Amygdala (tissue), 56 donors: ENCODE measurements at places on chromosomes 16 and 17.

GRCh38 chr16:75102595-75102994, 14.0 kb downstream of the LDHD start:
- no peak for DNase-seq

DNA sequence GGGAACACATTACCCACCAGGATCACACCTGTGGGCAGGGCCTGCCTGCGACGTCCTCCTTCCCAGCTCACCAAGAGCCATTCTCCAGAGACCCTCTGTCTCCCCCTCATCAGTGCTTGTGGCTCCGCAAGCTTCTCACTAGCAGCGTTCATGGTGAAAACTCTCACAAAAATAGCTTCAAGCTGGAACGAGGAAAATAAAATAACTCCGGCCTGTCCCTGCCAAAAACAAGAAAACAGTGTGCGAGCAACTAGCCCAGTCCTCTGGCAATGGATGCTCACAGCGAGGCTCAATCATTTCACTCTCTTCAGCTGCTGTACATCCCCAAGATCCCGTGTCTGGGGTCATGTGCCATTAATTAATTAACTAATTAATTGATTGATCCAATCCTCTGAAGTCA, 18.0 kb downstream of the SPACA3 start:
- DNase-seq = no peak

DNA sequence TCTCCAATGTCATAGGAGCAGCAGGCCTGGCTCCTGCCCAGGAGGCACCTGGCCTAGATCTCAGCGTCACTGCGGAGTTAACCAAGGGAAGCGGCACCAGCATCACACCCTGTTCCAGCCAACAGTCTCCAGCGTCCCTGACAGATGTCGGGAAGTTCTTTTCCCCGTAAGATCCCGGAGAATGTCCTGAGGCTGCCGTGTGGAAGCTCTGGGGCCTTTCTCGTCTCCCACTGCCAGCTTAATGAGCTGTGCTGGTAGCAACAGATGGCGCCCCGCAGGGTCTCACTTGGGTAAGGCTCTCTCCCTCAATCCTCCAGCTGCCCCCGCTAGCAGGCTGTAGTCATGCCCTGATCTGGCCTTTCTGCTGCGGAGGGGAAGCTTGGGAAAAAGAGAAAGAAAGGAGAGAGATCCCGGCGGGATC, 57.5 kb downstream of the MARCHF10 start:
- DNase-seq = no peak

- DNase-seq = no peak
Measured at GRCh38 chr16:15707332-15707731, 57.3 kb downstream of the NDE1 start.

DNA sequence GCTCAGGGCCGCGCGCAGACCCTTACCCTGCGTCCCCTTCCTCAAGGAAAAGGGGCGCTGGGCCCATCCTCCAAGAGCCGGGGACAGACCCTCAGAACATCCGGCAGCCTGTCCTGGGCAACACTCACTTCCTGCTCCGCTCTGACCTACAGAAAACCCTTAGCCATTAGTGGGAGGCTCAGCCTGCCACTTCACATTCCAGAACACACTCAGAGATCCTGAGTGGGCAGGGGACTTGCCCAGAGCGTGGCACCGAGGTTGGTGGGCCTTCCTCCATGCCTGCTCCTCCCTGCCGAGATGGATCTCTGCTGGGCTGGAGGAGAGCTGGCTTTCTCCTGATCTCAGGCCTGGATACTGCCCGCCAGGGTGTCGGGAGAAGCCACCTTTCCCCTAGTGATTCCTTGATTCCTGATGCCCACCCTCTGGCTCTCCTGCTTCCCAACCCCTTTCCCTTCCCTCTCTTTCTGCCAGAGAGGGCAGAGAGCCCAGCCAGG, 1.5 kb downstream of the SCARF1 start:
- DNase-seq = no peak

DNA sequence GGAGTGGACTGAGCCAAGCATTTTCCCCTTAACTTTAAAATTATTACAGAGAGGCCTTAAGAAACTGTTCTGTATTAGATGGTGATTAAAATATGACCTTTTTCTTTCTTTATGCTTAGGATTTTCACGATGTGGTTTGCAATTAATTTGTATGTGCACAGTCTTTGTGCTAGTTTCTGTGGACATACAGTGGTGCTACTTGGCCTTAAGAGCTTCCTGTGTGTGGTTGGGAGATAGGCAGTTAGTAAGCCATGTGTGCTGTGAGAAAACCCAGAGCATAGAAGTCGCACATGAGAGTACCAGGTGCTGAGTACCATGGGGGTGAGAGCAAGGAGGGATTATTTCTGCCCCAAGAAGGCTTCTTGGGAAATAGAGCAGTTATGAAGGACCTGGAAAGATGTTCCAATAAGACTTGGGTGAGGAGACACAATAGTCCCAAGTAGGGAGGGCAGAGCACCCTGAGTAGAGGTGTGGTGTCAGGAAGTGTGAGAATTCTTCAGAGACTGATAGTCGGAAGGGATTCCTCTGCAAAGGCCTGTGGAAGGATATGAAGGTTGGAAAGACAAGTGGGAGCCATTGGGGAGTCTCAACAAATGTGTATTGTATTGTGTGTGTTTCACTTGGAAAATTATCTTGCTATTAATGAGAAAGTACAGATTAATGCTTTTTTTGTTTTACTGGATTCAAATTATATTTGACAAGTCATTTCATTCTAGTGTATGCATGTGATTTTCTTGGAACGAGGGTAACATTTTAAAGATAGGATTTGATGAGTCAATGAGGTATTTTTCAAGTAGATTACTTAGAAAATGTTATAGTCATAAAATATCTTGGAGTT, 239.9 kb downstream of the PRKCA start:
- DNase-seq = no peak

GRCh38 chr16:53822936-53823529, 119.1 kb downstream of the FTO start:
- DNase-seq = no peak

GRCh38 chr17:69773081-69773480, 301.9 kb upstream of the KCNJ16 start:
- no peak for DNase-seq

- DNase-seq = no peak
Measured at GRCh38 chr16:5875416-5875815, 777.8 kb upstream of the EEF2KMT start.

GRCh38 chr16:28501258-28502232, 5.1 kb downstream of the IL27 start:
- DNase-seq = no peak

DNA sequence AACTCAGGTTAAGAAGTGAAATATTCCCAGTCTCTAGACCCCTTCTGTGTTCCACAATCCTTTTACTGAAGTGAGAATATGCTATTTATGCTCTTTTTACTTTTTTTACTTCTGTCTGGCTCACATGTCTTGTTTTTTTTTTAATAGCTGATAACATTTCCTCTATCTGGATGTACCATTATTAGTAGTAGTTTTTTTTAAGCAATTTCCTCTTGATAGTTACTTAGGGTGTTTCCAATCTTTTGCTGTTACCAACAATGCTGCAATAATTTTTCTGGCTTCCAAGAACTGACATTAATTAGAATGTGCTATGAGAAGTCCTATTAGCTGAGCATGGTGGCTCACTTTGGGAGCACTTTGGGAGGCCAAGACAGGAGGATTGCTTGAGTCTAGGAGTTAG, 32.0 kb downstream of the KSR1 start:
- DNase-seq = no peak

DNA sequence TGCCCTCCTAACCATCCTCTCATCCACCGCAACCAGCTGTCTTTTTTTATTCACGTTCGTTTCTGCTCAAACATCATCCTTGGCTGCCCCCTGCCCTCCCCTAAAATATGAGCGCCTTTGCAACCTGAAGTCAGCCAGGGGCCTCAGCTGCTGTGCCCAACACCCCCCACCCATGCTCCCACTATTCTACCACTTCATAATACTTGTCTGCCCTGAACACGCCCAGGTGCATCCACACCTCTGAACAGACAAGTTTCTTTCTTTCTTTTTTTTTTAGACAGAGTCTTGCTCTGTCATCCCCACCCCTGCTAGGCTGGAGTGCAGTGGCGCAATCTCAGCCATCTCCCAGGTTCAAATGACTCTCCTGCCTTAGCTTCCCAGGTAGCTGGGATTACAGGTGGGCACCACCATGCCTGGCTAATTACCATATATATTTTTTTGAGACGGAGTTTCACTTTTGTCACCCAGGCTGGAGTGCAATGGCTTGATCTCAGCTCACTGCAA, 26.9 kb downstream of the CEP295NL start:
- no peak for DNase-seq

GRCh38 chr17:62058611-62059010, 6.5 kb downstream of the MED13 start:
- DNase-seq = no peak

DNA sequence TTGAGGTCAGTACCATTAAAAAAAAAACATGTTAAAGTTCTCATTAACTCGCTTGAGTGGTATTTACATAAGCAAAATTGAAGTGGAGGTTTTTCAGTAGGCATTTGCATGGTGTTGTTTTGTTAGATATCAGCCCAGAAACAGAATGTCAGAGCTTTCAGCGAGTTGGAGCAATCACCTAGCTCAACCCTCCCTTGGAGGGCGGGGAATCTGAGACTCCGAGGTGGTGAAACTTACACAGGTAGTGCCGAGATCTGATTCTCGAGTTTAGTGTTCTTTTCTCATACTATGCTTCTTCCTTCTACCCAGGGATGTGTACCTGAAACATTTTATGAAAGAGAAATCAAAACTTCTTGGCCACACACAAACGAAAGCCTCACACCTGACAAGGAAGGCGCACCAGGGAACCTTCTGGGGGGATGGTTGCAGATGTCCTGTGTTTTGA, 6.6 kb downstream of the SEC14L1 start:
- DNase-seq = no peak

DNA sequence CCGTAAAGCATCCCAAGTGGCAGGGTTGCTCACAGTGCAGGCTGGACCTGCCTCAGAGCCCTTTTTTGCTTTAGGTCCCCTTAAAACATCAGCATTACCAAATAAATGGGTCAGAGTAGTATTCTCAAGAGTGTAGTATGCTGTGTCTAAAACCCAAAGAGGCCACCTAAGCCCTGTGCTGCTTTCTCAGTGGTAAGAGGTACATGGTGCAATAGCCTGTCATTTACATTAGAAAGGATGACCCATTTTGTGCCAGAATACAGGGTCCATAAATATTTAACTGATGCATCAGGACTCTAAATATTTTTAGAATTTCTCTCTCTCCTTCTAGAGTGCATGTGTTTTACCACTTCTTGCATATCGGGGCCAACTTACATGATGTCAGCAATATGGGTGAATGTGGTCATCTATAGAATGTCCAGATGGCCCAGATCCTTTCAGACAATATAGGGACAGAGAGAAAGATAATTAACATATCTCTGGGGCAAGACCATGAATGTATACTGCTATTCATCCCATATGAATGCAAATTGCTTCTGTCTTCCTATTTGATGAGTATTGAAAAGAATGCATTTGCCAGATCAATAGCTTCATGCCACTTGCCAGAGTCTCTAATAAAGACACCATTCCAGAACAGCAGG, 329.2 kb downstream of the PMP22 start:
- DNase-seq = no peak

DNA sequence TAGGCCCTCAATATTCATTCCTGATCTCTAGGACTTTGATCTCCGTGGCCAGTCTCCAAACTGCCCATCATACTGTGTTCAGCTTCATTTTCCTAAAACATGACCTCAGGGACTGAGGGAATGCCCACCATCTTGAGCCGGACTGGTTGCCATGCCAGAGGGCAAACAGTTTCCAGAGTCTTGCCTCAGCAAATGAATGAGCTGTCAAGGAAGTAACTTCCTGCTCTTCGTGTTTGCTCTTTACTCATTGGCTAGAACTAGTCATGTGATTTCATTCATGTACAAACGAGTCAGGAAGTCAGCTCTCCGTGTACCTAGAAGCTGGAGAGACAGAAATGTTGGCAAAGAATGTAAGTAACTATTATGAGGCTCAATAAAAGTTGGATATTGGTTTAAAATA, 50.2 kb downstream of the ANKFN1 start:
- no peak for DNase-seq

- no peak for DNase-seq
Measured at GRCh38 chr17:39538866-39539265, 68.9 kb downstream of the NEUROD2 start.

GRCh38 chr17:55729484-55729883, 6.8 kb upstream of the TMEM100 start:
- no peak for DNase-seq

DNA sequence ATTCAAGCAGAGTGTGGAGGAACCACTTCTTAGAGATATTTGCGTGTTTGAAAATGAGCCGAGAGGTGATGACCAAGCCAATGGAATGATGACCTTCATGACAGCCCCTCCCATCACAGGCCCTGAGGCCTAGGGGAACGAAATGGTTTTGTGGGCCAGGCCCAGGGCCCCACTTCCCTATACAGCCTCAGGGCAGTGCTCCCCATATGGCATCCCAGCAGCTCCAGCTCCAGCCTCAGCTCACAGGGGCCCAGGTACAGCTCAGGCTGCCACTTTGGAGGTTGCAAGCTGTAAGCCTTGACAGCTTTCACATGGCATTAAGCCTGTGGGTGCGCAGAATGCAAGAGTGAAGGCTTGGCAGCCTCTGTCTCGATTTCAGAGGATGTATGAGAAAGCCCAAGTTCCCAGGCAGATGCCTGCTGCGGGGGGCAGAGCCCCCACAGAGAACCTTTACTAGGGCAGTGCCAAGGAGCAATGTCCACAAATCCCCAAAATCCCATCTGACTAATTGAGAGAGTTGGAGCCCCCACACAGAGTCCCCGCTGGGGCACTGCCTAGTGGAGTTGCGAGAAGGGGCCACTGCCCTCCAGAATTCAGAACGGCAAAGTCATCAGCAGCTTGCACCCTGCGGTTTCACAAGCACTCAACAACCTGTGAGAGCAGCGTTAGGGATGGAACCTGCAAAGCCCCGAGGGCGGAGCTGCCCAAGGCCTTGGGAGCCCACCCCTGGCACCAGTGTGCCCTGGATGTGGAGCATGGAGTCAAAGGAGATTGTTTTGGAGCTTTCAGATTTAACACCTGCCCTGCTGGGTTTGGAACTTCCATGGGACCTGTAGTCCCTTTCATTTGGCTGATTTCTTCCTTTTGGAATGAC, 21.2 kb downstream of the CHMP6 start:
- DNase-seq = no peak

DNA sequence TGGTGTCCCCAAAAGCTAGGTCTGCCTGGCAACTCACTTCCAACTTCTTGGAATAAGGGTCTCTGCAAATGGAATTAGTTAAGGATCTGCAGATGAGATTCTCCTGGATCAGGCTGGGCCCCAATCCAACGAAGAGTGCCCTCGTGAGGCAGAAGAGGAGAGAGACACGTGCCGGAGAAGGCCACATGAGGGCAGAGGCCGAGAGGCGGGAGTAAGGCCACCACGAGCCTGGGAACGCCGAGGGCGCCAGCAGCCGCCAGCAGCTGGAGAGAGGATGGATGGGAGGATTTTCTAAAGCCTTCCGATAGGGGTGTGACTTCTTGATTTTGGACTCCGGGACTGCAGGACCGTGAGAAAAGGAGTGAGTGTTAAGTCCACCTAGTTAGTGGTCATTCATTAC, 76.3 kb downstream of the JPH3 start:
- no peak for DNase-seq

DNA sequence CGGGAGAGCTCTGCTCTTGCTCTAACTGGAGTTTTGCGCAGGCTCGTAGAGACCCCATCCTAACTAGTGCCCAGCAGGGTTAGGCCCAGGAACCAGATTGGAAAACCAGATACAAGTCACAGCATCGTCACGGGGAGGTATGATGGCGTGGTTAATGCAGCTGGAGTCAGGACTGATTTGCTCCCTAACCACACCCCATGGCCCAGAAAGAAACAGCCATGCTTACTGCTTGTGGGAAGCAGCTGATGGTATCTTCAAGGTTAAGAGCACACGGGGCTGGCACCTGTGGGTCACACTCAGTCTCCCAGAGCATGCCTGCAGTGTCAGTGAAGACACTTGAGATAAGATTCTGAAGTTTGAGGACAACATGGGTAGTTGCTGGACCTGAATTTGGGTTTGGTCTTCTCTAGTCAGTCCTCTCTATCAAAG, 60.2 kb downstream of the WIPI1 start:
- DNase-seq = no peak
